ENCODE measurements at places on chromosomes 6 and 20. TPM values are rescaled to one million over a fixed set of nuclear protein-coding genes. Genes with fewer than 3 reads are reported as not detected.

- no peaks in the 10 kb centered on the region for H3K4me1 ChIP-seq
- H3K27ac ChIP-seq: no peak overlapping the region
- no peak for DNase-seq
- no peaks in the 10 kb centered on the region for H3K36me3 ChIP-seq
- no peaks in the 10 kb centered on the region for H3K27me3 ChIP-seq
- no peak overlapping the region for H3K4me3 ChIP-seq
Measured at GRCh38 chr6:34771727-34772126, 14.4 kb downstream of the SNRPC start.

Gene EYA2
- total RNA-seq: 1.7 TPM

- no peaks in the 10 kb centered on the region for H3K36me3 ChIP-seq
- no peak for DNase-seq
- no peak overlapping the region for H3K27ac ChIP-seq
- no peaks in the 10 kb centered on the region for H3K27me3 ChIP-seq
- no peak overlapping the region for H3K4me3 ChIP-seq
Measured at GRCh38 chr6:145272246-145272645, 463.1 kb downstream of the EPM2A start.

GRCh38 chr6:1335367-1336037 is 23.6 kb downstream of the FOXQ1 start:
- H3K36me3 ChIP-seq: no peaks in the 10 kb centered on the region
- H3K4me1 ChIP-seq: no peaks in the 10 kb centered on the region
- H3K27ac ChIP-seq: no peak overlapping the region
- no peak overlapping the region for H3K4me3 ChIP-seq

Gene RIPPLY2
- not detected for total RNA-seq

GRCh38 chr6:122407712-122408111 is 8.3 kb downstream of the HSF2 start:
- H3K36me3 ChIP-seq: no peaks in the 10 kb centered on the region
- no peaks in the 10 kb centered on the region for H3K27me3 ChIP-seq
- H3K4me1 ChIP-seq: peaks cover 3% of the 10 kb centered on the region
- DNase-seq: no peak
- H3K4me3 ChIP-seq: no peak overlapping the region

Gene RCAN2
- 12.0 TPM for total RNA-seq

GRCh38 chr20:45607810-45608209 is 21.7 kb upstream of the WFDC10A start:
- H3K4me1 ChIP-seq: no peaks in the 10 kb centered on the region
- H3K36me3 ChIP-seq: no peaks in the 10 kb centered on the region
- H3K27ac ChIP-seq: no peak overlapping the region
- H3K4me3 ChIP-seq: no peak overlapping the region
- H3K27me3 ChIP-seq: no peaks in the 10 kb centered on the region

Gene ATP6V1G2
- 2.3 TPM for total RNA-seq

Gene RAMACL
- 6.4 TPM for total RNA-seq

- no peak overlapping the region for H3K27ac ChIP-seq
- no peaks in the 10 kb centered on the region for H3K27me3 ChIP-seq
- no peaks in the 10 kb centered on the region for H3K36me3 ChIP-seq
- no peak overlapping the region for H3K4me3 ChIP-seq
- no peaks in the 10 kb centered on the region for H3K4me1 ChIP-seq
Measured at GRCh38 chr6:164408868-164409267, 900.5 kb downstream of the C6orf118 start.

- H3K36me3 ChIP-seq: no peaks in the 10 kb centered on the region
- H3K4me3 ChIP-seq: no peak overlapping the region
- H3K4me1 ChIP-seq: no peaks in the 10 kb centered on the region
- H3K27ac ChIP-seq: no peak overlapping the region
- no peaks in the 10 kb centered on the region for H3K27me3 ChIP-seq
Measured at GRCh38 chr6:67606906-67607828, 1027.9 kb upstream of the ADGRB3 start.

- no peaks in the 10 kb centered on the region for H3K27me3 ChIP-seq
- H3K27ac ChIP-seq: no peak overlapping the region
- H3K36me3 ChIP-seq: no peaks in the 10 kb centered on the region
- no peak overlapping the region for H3K4me3 ChIP-seq
- no peak for DNase-seq
- H3K4me1 ChIP-seq: peaks cover 4% of the 10 kb centered on the region
Measured at GRCh38 chr6:116631379-116631990, 15.2 kb downstream of the RSPH4A start.

DNA sequence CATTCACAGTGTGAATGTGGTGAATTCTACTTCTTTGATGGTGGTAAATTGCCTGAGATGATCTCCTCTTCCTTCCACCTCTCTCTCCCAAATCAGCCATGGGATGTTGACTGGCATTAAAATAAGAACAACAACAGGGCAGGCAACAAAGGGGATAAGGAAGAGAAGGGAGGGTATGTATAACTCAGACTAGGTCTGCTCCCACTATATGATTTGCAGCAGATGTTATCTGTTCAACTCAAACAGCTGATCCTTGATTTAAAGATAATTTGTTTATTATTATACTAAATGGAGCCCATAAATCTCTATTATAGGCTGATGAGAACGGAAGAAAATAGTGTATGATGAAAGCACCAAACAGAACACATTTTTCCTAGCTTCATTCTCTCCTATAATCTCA is 262.0 kb downstream of the BTBD3 start:
- DNase-seq: no peak
- H3K27ac ChIP-seq: no peak overlapping the region
- no peaks in the 10 kb centered on the region for H3K27me3 ChIP-seq
- no peaks in the 10 kb centered on the region for H3K36me3 ChIP-seq
- H3K4me3 ChIP-seq: no peak overlapping the region

Gene NMBR
- not detected for total RNA-seq

Gene TPD52L2
- total RNA-seq: 72.5 TPM

Gene NNAT
- total RNA-seq: 0.45 TPM

DNA sequence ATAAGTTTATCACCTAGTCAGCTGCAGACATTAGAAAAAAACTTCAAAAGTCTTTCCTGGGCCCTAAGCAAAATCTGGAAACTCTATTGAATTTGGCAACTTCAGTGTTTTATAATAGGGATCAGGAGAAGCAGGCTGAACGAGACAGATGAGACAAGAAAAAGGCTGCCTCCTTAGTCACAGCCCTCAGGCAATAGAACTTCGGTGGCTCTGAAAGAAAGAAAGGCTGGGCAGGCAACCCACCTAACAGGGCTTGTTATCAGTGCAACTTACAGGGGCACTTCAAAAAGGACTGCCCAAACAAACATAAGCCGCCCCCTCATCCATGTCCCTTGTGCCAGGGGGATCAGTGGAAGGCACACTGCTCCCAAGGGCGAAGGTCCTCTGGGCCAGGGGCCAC is 657.9 kb upstream of the HS3ST5 start:
- no peak overlapping the region for H3K4me3 ChIP-seq
- H3K36me3 ChIP-seq: no peaks in the 10 kb centered on the region
- H3K27me3 ChIP-seq: no peaks in the 10 kb centered on the region
- no peak overlapping the region for H3K27ac ChIP-seq

- H3K27ac ChIP-seq: no peak overlapping the region
- no peak overlapping the region for H3K4me3 ChIP-seq
- H3K27me3 ChIP-seq: no peaks in the 10 kb centered on the region
- no peak for DNase-seq
- H3K36me3 ChIP-seq: no peaks in the 10 kb centered on the region
- H3K4me1 ChIP-seq: peaks cover 6% of the 10 kb centered on the region
Measured at GRCh38 chr6:150145830-150146229, 3.0 kb downstream of the PPP1R14C start.

GRCh38 chr6:20658053-20658452 is 123.8 kb downstream of the CDKAL1 start:
- no peaks in the 10 kb centered on the region for H3K27me3 ChIP-seq
- peaks cover 2% of the 10 kb centered on the region for H3K4me1 ChIP-seq
- no peak for DNase-seq
- no peak overlapping the region for H3K4me3 ChIP-seq
- H3K36me3 ChIP-seq: no peaks in the 10 kb centered on the region

Gene ARFGAP1
- total RNA-seq: 40.2 TPM

GRCh38 chr20:54843865-54844264 is 368.5 kb downstream of the DOK5 start:
- no peak for DNase-seq
- no peaks in the 10 kb centered on the region for H3K4me1 ChIP-seq
- no peak overlapping the region for H3K4me3 ChIP-seq
- no peaks in the 10 kb centered on the region for H3K36me3 ChIP-seq
- no peak overlapping the region for H3K27ac ChIP-seq

- H3K27ac ChIP-seq: no peak overlapping the region
- H3K4me1 ChIP-seq: no peaks in the 10 kb centered on the region
- no peak overlapping the region for H3K4me3 ChIP-seq
- no peaks in the 10 kb centered on the region for H3K27me3 ChIP-seq
- no peak for DNase-seq
- no peaks in the 10 kb centered on the region for H3K36me3 ChIP-seq
Measured at GRCh38 chr6:42124223-42124836, 18.1 kb downstream of the C6orf132 start.

GRCh38 chr20:24477831-24478547 is 8.6 kb downstream of the SYNDIG1 start:
- no peak overlapping the region for H3K27ac ChIP-seq
- no peak overlapping the region for H3K4me3 ChIP-seq
- no peaks in the 10 kb centered on the region for H3K27me3 ChIP-seq
- DNase-seq: no peak

DNA sequence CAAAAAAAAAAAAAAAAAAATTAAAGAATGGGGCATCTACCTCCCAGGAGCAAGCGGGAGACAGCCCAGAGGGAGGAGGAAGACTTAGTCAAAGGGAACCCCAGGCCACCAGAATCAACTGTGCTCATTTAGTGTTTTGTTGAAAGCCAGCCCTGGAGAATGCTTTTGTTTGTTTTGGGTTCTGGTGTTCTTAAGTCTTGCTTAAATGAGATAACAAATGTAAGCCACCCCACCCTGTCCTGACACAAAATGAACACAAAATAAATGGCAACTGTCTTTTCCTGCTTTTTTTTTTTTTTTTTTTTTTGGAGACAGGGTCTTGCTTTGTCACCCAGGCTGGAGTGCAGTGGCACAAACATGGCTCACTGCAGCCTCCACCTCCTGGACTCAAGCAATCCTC is 165.0 kb upstream of the JARID2 start:
- no peaks in the 10 kb centered on the region for H3K36me3 ChIP-seq
- no peak overlapping the region for H3K4me3 ChIP-seq
- no peak overlapping the region for H3K27ac ChIP-seq
- H3K27me3 ChIP-seq: no peaks in the 10 kb centered on the region
- no peaks in the 10 kb centered on the region for H3K4me1 ChIP-seq

- H3K27me3 ChIP-seq: no peaks in the 10 kb centered on the region
- H3K4me1 ChIP-seq: no peaks in the 10 kb centered on the region
- no peak overlapping the region for H3K27ac ChIP-seq
- no peak overlapping the region for H3K4me3 ChIP-seq
Measured at GRCh38 chr6:106778943-106779342, 149.6 kb downstream of the QRSL1 start.

DNA sequence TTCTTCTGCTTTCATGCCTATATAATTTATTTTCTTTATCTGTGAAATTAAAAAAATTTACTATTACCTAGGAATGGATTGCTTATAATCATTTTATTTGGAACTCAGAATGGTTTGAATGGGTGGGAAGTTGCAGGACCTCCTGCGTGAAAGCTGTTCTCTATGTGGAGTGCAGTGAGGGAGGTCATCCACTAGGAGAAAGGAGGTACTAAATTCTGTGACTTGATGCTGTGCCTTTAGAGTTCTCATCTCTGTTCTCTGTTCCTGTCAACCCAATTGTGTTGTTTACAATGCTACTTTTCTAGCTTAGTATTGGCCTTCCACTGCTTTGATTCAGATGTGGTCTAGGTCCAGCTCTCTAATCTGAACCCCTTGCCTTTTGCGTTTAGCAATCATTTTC is 65.0 kb upstream of the HIVEP1 start:
- H3K4me1 ChIP-seq: no peaks in the 10 kb centered on the region
- H3K4me3 ChIP-seq: no peak overlapping the region
- DNase-seq: no peak

Gene MOXD1
- 1.5 TPM for total RNA-seq

Gene CNR1
- total RNA-seq: 3.7 TPM

Gene HLA-DQB1
- 2.2 TPM for total RNA-seq

Gene DHX16
- total RNA-seq: 20.4 TPM

Gene ALDH8A1
- 1.3 TPM for total RNA-seq

GRCh38 chr6:154504102-154504501 is 6.4 kb downstream of the CNKSR3 start:
- H3K4me1 ChIP-seq: peaks cover 10% of the 10 kb centered on the region
- no peak for DNase-seq
- H3K36me3 ChIP-seq: no peaks in the 10 kb centered on the region
- no peak overlapping the region for H3K4me3 ChIP-seq
- H3K27me3 ChIP-seq: no peaks in the 10 kb centered on the region

Gene TMEM170B
- 2.4 TPM for total RNA-seq

GRCh38 chr6:109893606-109894005 is 84.5 kb upstream of the GPR6 start:
- H3K27me3 ChIP-seq: no peaks in the 10 kb centered on the region
- H3K4me1 ChIP-seq: no peaks in the 10 kb centered on the region
- H3K27ac ChIP-seq: no peak overlapping the region
- H3K36me3 ChIP-seq: no peaks in the 10 kb centered on the region
- DNase-seq: no peak

DNA sequence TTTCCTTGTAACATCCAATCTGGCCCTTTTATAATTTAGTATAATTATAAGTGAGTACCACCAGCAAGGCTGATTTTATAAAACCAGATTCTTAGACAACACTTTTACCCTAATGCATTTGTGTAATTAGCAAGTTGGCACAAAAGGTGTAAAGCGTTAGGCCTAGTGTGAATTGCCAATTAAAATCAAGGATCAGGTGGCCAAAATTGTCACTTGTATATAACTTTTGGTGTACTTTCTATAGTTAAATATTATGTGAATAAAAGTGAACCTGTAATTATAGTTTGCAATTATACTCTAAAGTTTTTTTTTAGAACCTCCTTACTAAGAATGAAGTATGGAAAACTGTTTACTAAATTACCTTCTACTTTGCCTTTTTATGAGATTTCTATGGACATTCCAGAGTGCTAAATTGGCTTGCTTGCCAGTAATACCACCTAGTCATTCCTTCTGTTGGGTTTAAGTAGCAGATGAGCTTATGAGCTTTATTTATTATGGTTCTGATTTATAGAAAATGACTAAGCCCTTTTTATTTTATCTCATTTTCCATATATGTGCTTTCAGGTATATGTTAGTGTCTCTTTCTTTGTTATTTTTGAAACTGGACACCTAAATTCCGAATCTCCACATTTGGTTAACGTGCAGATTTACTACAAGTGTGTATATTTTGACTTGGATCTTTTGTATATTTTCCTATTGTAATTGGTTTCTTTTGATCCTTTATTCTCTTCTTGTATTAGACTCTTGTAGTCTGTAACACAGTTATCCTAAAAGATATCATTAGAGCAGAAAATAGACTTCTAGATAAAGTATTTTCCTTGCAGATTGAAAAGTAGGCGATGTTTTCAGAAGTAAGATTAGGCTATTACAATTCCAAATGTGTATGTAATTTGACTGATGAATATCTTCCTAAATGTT is 3.9 kb downstream of the STXBP5 start:
- no peaks in the 10 kb centered on the region for H3K27me3 ChIP-seq
- H3K36me3 ChIP-seq: no peaks in the 10 kb centered on the region
- no peak for DNase-seq

- no peaks in the 10 kb centered on the region for H3K27me3 ChIP-seq
- no peak for DNase-seq
- H3K27ac ChIP-seq: no peak overlapping the region
- no peaks in the 10 kb centered on the region for H3K36me3 ChIP-seq
Measured at GRCh38 chr6:169590376-169590939, 111.4 kb downstream of the WDR27 start.
